IMR-90 (cell line): ENCODE measurements at places on chromosomes 7 and 10. TPM values are rescaled to one million over a fixed set of nuclear protein-coding genes. Genes with fewer than 3 reads are reported as not detected.

Gene ASB10
- not detected in 2 replicates for polyA plus RNA-seq

Gene ZNF212
- 4.8 and 5.1 TPM in 2 replicates for polyA plus RNA-seq

Gene CYP2C19
- not detected in 2 replicates for polyA plus RNA-seq

DNA sequence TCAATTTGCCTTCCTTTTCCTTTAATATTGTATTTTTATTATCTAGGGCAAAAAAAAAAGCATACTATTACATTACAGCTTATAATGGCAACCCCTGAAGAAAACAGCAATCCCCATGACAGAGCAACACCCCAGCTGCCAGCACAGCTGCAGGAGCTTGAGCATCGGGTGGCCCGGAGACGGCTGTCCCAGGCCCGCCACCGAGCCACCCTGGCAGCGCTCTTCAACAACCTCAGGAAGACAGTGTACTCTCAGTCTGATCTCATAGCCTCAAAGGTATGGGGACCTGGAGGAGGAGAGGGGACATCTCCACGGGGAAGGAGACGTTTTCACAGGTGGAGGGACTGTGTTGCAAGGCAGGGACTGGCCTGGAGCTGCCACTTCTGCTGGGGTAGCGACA lies 6.8 kb downstream of the STRA8 start:
- no peaks in the 10 kb centered on the region for H3K4me1 ChIP-seq
- DNase-seq: no peak
- H3K27me3 ChIP-seq: peaks cover 35% of the 10 kb centered on the region
- H3K27ac ChIP-seq: no peak overlapping the region
- H3K36me3 ChIP-seq: no peaks in the 10 kb centered on the region

Gene DDX50
- 31.1 and 32.5 TPM in 2 replicates for polyA plus RNA-seq

Gene SLIT1
- under 0.01 and 0.03 TPM in 2 replicates for polyA plus RNA-seq
